Breast epithelium (tissue), 4 donors: ENCODE measurements at places on chromosomes 5 and 9.

DNA sequence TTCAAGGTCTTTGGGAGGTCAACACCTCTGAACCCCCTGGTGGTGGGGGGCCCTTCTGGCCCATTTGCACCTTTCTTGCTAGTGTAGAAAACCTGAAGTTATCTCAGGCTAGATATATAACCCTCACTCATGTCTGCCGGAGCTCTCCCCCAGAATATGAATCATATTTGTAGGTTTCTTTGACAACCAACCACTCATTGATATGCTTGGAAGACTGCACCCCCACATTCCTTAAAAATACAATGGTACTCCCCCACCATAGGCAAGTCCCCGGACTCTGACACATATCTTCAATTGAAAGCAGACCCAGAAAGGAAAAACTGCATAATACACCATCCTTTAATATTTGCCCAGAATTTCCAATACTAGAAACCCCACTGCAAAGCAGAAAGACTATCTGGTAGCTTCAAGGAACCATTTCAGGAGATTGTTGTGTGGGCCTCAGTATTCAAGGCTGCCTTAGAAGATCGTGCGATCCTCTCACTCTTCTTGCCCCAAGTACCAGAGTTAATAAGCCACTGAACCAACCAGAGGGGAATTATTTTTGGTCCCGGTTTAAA, 978 bp upstream of the UBE2B start:
- DNase-seq = no peak
- peak overlapping the region; percentile 97 for H3K4me3 ChIP-seq
- H3K27me3 ChIP-seq = no peaks in the 10 kb centered on the region
- H3K27ac ChIP-seq = peak overlapping the region; percentile 99

- DNase-seq = no peak
- H3K27me3 ChIP-seq = no peaks in the 10 kb centered on the region
- H3K4me1 ChIP-seq = no peaks in the 10 kb centered on the region
- H3K36me3 ChIP-seq = no peaks in the 10 kb centered on the region
Observed at GRCh38 chr5:158013939-158014338, 155.0 kb upstream of the CLINT1 start.

DNA sequence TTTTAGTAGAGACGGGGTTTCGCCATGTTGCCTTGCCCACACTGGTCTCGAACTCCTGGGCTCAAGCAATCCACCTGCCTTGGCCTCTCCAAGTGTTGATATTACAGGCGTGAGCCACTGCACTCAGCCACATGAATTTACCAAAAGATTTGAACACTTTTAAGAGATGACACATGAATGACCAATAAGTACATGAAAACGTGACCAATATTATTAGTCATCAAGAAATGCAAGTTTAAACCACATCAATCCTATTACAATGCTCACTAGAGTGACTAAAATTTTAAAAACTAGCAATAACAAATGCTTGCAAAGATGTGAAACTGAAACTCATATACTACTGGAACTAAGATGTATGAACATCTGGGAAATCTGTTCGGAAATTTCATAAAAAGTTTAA, 54.3 kb downstream of the NR6A1 start:
- no peaks in the 10 kb centered on the region for H3K27me3 ChIP-seq
- H3K36me3 ChIP-seq = no peaks in the 10 kb centered on the region
- no peak overlapping the region for H3K27ac ChIP-seq
- no peak for DNase-seq
- H3K4me3 ChIP-seq = no peak overlapping the region

DNA sequence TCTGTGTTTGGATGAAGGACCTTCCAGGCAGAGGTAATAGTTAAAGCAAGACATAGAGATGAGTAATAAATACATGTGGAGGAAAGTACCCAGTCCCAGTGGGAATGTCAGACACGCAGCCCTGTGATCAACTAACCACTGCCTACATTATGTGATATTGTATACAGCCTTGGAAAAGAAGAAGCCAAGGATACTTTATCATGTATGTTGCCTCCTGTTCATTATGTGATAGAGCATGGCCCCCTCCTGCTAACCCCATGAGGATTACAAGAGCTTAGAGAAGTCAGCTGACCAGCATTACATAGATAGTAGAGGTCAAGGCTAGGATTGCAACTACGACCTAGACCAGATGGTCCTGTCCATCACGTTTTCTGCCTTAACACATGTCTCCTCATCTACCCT, 497.0 kb upstream of the TNC start:
- H3K36me3 ChIP-seq = no peaks in the 10 kb centered on the region
- H3K27ac ChIP-seq = no peak overlapping the region
- H3K4me1 ChIP-seq = no peaks in the 10 kb centered on the region
- DNase-seq = no peak
- H3K27me3 ChIP-seq = no peaks in the 10 kb centered on the region

DNA sequence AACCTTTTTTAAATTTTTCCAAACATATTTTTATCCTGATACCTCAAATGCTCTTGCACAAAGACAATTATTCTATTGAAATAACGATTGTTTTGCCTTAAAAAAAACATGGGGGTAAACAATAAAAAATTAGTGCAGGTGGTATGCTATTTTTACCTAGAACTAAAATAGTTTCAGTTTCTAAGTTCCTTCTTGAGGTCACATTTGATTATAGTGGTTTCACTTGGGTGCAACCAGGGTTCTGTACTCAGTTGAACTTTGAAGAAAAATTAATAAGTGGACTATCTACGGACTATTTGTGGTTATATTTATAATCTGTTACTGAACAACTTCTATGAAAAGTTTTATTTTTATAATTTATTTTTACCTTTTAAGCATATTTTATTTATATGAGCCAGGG, 387.1 kb upstream of the IZUMO3 start:
- no peaks in the 10 kb centered on the region for H3K4me1 ChIP-seq
- no peak overlapping the region for H3K27ac ChIP-seq
- DNase-seq = no peak
- no peaks in the 10 kb centered on the region for H3K36me3 ChIP-seq

GRCh38 chr5:103366918-103367549, 108.5 kb downstream of the MACIR start:
- H3K4me3 ChIP-seq = no peak overlapping the region
- H3K27ac ChIP-seq = no peak overlapping the region
- no peaks in the 10 kb centered on the region for H3K27me3 ChIP-seq
- H3K4me1 ChIP-seq = no peaks in the 10 kb centered on the region
- no peaks in the 10 kb centered on the region for H3K36me3 ChIP-seq

DNA sequence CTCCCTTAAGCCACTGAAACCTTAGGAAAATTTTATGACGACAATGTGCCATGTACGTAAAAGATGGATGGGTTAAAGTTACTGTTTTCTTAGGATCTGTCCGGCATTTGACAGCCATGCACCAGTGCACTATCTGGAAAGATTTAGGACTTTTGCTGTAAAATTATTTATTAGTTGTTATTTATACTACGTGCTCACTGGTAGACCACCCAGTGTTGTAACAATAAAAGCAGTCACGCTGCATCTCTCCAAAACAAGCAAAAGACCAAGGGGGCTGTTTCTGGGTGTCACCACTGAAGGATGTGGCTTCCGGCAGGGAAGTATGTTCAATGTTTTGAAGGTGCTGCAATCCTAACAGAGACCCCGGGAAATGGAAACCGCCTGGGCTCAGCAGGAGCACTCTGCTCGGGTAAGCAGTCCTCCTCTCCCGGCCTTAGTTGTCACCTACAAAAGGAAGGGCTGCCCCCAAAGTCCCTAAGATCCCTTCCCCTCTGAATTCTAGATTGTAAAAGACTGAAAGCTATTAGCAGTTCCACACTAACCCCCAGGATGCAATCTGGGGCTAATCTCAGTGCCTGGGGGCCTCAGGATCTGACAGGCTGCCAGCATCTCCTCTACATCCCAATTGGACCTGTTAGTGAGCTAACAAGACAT, 38.6 kb downstream of the SAXO1 start:
- no peak overlapping the region for H3K27ac ChIP-seq
- H3K4me1 ChIP-seq = no peaks in the 10 kb centered on the region
- no peak for DNase-seq
- no peaks in the 10 kb centered on the region for H3K36me3 ChIP-seq
- H3K27me3 ChIP-seq = no peaks in the 10 kb centered on the region

- peaks cover 8% of the 10 kb centered on the region for H3K4me1 ChIP-seq
- no peak overlapping the region for H3K4me3 ChIP-seq
- peak; percentile 24 for DNase-seq
- peak overlapping the region; percentile 83 for H3K27ac ChIP-seq
- no peaks in the 10 kb centered on the region for H3K36me3 ChIP-seq
Observed at GRCh38 chr9:93117924-93118862, 15.9 kb downstream of the NINJ1 start.

- no peaks in the 10 kb centered on the region for H3K4me1 ChIP-seq
- H3K4me3 ChIP-seq = no peak overlapping the region
- no peaks in the 10 kb centered on the region for H3K27me3 ChIP-seq
- peak; percentile 42 for DNase-seq
- no peaks in the 10 kb centered on the region for H3K36me3 ChIP-seq
- H3K27ac ChIP-seq = no peak overlapping the region
Observed at GRCh38 chr9:70924895-70925547, 196.4 kb downstream of the TRPM3 start.

GRCh38 chr9:99015448-99015847, 71.7 kb downstream of the COL15A1 start:
- DNase-seq = no peak
- no peak overlapping the region for H3K4me3 ChIP-seq
- no peaks in the 10 kb centered on the region for H3K36me3 ChIP-seq
- H3K27ac ChIP-seq = no peak overlapping the region

GRCh38 chr9:69976152-69976551, 67.5 kb upstream of the MAMDC2 start:
- no peaks in the 10 kb centered on the region for H3K27me3 ChIP-seq
- DNase-seq = no peak
- H3K4me3 ChIP-seq = no peak overlapping the region
- H3K4me1 ChIP-seq = no peaks in the 10 kb centered on the region
- no peaks in the 10 kb centered on the region for H3K36me3 ChIP-seq

DNA sequence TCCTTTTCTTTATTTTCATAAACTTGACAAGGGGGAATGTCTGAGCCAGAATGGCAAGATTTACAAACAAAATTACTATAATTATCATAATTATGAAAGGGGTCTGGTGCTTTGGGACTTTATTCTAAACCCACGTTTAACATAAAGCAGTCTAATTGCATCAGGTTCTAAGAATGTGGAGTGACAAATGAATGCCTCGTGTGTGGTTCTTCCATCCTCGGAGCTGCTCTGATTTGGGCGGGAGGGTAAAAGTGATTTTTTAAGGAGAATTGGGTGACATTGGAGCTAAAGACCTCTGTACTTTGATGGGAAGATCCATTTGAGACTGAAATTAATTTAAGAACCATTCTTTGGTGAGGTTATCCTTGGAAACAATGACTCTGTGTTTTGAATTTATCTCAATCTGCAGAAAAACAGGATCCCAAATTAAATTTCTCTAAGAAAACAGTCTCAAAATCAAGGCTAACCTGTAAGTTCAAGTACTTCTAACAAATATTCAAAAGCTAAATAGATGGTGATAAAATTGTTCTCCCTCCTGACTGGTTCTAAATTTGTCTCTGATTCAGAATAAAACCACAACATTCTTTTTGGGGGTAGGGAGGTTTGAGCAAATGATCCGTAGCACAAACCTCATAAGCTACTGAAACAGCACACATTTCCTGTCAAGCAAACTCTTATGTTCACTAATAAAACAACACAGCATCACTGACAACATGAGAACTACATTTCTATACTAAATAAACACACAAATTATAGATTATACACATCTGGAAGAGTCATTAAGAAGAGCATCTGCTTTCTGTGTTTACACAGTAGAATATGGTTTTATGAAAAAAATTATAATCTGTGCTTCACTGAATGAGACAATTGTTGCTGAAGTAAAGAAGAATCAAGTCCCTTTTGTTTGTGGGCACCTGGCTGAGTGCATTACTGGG, 85.5 kb downstream of the DCP2 start:
- no peaks in the 10 kb centered on the region for H3K27me3 ChIP-seq
- no peak overlapping the region for H3K27ac ChIP-seq
- H3K4me3 ChIP-seq = no peak overlapping the region
- DNase-seq = no peak

- H3K4me3 ChIP-seq = no peak overlapping the region
- H3K27ac ChIP-seq = no peak overlapping the region
- no peaks in the 10 kb centered on the region for H3K4me1 ChIP-seq
- peaks cover under 1% of the 10 kb centered on the region for H3K27me3 ChIP-seq
- no peaks in the 10 kb centered on the region for H3K36me3 ChIP-seq
Observed at GRCh38 chr9:85528142-85528541, 213.6 kb downstream of the AGTPBP1 start.
